ENCODE measurements at places on chromosomes 5 and 9.

- DNase-seq, result no peak
Measured at GRCh38 chr5:126965487-126965886, 64.9 kb downstream of the MARCHF3 start.

DNA sequence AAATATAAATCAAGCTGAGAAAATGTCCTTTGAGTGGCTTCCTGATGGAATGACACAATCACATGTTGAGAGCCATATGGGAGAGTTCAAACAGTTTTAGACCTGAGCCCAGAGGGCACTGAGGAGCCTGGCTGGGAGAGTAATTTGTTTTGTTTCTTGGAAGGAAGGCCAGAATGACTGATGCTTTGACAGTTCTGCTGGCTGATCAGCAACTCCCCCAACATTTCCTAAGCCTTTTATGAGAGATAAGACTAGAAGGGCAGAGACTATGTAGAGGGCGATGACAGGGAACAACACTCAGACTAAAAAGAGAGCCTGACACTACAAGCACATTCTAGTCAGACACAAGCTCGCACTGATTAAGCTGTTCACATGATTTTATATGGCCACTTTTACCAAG, 169.2 kb downstream of the COX7C start:
- no peak for DNase-seq

DNA sequence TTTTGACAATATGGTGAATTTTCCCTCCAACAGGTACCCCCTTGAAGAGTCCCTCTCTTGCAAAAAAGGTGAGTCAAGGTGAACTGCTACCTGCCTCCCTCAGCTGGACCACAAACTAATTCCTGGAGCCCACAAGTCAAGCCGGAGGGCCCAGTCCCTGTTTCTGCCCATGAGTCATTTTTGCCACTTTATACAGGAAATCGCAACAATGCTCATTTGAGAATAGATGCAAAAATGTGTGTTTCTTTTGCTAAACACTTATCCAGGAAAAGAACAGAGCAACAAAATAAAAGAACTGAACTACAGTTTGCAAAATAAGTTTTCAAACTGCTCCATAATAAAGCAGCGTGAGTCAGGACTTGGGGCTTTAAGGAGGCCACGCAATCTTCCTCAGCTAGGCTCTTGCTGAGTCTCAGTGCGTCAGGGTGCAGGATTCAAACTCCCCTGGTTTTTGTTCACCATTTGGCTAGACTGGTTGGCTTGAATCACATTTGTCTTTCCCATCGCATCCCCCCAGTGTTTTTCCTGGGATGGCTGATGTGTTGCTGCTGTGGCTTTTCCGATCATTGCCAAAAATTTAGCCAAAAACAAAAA, 102.7 kb downstream of the GOLPH3 start:
- no peak for DNase-seq

DNA sequence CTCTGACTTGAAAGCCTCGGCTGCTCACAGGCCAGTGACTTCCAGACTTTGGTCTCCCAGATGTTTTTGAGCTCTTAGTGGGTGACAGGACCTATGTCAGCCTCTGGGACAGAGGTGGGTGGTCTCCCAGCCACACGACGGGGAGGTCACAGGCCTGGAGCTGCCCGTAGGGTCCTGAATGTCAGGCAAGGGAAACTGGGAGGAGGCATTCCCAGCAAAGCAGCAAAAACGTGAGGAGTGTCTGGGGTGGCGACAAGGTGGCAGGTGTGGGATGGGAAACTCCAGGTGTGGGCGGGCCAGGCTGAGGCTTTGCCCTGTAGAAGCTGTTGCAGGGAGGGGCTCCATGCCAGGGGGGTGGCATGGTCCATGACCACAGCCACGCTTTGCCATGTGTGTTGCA, 110.5 kb downstream of the CACNA1B start:
- no peak for DNase-seq

DNA sequence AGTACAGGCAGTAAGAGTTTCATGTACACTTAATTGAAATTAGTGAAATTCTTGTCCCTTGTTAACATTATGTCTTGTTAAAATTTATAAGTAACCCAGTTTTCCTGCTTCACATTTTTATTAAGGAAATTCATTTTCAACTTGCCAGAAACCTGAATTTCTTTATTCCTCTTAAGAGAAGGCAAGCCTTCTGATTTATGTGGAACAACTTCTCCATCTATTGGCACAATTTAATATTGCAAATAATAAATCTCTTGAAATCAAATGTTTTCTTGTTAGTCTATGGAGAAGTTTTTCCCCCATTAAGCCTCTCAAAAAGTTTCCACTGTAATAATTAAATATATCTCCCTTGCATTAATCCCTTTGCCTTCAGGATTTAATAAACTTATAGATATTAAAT, 33.8 kb upstream of the ACO1 start:
- no peak for DNase-seq

DNA sequence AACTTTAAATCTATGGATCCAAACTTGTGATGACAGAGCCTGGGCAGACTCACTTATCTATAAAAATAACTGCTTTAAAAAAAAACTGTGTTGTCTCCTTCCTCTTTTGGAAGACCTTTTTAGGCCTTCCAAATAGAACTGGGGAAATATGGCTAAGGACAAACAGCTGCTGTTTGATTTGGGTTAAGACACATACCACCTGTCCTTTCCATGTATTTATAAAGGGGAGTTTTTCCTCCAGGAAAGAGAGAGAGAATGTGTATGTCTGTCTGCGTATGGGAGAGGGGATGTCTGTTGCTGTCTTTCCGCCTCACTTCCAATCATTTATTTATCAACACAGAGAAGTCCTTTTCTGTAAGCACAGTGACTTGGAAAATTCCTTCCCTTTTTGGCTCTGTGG, 2.8 kb downstream of the ARHGEF37 start:
- DNase-seq, result no peak

- no peak for DNase-seq
Measured at GRCh38 chr9:116334546-116335150, 181.1 kb downstream of the PAPPA start.

DNA sequence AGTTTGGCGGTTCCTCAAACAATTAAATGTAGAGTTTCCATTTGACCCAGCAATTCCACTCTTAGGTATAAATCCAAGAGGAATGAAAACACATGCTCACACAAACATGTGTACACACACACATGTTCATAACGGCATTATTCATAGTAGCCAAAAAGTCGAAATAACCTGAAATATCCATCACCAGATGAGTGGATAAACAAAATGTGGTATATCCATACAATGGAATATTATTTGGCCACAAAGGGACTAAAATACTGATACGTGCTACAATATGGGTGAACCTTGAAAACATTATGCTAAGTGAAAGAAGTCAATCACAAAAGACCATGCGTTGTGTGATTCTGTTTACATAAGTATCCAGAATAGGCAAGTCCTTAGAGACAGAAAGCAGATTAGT, 8.7 kb downstream of the RGS3 start:
- DNase-seq, result no peak

GRCh38 chr5:149133795-149134777, 7.2 kb upstream of the ABLIM3 start:
- peak; percentile 75 for DNase-seq

DNA sequence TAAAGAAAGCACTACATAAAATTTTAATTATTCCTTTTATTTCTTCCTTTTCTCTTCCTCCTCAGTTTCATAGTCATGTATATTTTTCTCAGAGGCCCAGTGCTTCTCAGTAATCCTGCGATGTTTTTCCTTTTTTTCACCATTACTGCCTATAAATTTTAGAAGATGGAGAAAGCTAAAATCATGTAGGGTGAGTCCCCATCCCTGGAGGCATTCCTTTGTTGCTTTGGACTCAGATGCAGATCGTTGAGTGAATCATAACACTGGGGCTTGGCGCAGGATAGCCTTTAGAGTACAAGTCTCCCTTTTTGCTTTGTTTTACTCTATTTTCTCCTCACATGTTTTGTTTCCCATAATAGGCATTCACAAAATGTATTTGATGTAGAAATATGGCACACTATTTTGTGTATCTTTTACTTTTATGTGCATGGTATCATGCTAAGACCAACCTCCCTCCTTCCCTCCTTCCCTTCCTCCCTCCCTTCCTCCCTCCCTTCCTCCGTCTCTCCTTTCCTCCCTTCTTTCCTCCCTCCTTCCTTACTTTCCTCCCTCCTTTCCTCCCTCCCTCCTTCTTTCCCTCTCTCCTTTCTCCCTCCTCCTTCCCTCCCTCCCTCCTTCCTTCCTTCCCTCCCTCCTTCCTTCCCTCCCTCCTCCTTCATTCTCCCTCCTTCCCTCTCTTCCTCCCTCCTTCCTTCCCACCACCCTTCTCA, 72.4 kb downstream of the NUDT12 start:
- no peak for DNase-seq

DNA sequence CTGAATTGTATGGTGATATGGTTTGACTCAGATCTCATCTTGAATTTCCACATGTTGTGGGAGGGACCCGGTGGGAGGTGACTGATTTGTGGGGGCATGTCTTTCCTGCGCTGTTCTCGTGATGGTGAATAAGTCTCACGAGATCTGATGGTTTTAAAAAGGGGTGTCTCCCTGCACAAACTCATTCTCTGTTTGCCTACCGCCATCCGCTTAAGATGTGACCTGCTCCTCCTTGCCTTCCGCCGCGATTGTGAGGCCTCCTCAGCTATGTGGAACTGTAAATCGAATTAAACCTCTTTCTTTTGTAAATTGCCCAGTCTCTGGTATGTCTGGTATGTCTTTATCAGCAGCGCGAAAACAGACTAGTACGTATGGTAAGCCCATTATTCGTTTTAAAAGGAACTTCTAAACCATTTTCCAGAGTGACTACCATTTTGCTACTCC, 48.7 kb downstream of the SLC36A1 start:
- DNase-seq, result no peak

- DNase-seq, result no peak
Measured at GRCh38 chr5:11617080-11617479, 287.2 kb downstream of the CTNND2 start.

DNA sequence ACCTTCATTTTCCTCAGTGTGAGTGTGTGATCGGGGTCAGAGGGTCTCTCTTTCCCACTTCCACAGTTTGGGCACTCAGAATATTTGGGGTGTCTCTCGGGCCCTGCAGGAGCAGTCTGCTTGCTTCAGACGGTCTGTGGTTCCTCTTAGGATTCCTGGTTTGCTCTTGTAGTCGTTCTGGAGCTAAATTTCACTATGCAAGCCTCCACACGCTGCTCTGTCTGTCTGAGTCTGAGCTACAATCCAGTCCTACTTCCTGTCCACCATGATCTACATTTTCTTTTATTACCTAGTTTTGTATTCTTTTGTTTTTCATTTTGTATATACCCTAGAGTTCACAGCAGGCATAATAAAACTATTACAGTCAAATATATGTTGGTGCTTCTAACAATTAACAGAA, 1967.3 kb upstream of the NUDT12 start:
- DNase-seq, result no peak

- no peak for DNase-seq
Measured at GRCh38 chr9:129852579-129852978, 17.3 kb downstream of the USP20 start.

DNA sequence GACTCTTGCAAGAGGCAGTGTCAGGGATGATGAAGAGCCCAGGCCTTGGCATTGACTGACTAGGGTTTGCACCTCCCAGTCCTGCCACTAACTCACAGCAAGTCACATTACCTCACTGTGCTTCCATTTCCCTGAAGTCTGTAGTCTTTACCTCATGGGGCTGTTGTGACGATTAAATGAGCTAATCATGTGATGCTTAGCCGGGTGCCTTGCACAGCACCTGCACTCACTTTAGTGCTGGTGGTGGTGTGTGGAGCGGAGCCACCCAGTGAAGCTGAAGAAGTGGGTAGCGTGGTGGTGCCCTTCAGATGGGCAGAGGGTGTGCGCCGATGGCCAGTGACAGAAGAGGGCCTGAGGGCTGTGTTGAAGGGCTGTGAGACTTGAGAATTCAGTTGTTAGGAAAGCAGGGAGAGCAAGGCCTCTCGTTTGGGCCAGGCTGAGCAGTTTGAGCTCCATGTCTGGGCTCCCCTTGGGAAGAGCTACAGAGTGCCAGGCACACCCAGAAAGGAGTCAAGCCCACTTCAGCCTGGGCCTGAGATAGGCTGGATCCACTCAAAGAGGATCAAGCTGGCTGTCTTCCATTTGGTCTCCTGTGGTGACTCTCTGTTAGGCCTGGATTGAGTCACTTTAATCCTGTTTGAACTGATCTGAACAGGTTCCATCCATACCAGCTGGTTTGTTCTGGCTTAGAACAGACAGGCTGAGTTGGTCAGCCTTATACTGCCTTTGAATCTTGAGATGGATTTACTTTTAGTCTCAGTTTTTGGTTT, 42.5 kb downstream of the RALGPS1 start:
- peak; percentile 27 for DNase-seq

- no peak for DNase-seq
Measured at GRCh38 chr5:178382754-178383164, 150.2 kb upstream of the PHYKPL start.

DNA sequence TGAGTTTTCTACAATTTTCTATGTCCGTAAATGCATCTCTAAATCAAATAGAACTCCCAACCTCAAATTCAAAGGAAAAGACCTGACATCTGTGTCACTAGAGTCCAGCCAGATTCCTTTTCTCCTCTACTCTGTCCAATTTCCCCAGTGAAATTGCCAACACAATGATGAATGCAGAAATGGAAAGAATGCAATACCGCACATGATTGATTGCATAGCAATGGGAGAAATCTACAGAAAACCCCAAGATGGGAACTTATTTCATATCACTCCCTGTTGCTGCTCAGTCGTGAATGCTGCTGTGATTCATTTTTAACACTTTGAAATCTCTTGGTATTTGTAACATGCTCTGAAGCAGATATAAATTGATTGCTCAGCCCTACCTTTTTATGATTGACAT, 355.1 kb upstream of the TUSC1 start:
- no peak for DNase-seq

GRCh38 chr5:93226202-93226735, 354.8 kb downstream of the NR2F1-AS1 start:
- peak; percentile 7 for DNase-seq
